ENCODE measurements at places on chromosomes 4 and X.

- no peak for DNase-seq
Measured at GRCh38 chr4:93732509-93732908, 96.0 kb upstream of the ATOH1 start.

GRCh38 chr4:48553720-48554119 lies 63.7 kb downstream of the ZAR1 start:
- DNase-seq = no peak

DNA sequence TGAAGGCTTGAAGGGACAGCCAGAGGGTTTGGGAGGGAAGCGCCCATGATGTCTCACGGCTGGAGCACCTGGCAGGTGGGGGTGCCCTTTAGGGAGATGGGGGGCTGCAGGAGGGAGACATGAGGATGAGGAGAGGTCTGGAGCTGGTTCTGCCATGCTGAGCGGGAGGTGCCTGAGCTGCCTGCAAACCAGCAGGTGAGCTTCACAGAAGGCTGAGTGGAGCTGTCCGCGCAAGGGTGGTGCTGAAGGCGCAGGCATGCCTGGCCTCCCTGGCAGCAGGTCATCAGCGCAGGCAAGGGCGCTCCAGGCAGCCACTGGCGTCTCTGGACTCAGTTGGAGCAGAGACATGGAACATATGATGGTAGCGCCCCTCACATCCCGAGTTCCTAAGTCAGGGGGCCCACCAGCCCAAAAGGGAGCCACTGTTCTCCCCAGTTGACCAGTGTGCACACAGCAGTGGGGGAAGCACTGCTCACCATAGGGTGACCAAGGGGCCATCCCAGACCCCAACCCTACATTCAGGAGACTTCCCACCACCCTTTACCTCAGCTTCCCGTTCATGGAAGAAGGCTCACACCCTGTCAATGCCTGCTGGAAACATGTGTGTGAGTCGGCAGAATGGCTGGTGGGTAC lies 25.8 kb downstream of the ADRA2C start:
- DNase-seq = no peak

- no peak for DNase-seq
Measured at GRCh38 chr4:110020646-110021443, 108.2 kb downstream of the EGF start.

DNA sequence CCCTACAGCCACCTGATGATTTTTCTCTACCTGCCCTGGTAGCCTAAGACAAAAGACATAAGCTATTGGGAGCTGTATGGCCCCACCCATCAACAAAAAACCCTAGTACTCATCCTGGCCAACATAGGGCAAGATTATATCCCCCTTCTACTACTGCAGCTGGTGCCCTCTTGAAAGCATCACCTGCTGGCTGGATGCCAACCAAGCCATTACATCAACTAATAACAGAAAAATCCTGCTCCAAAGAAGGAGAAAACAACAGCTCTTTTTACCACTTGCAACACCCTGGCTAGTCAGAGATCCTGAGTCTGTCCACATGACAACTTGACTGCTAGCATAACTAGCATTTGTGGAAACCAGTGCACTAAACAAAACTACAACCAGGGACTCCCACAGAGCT lies 43.6 kb upstream of the UPRT start:
- no peak for DNase-seq
